ENCODE measurements at places on chromosomes 12 and 14. TPM values are rescaled to one million over a fixed set of nuclear protein-coding genes. Genes with fewer than 3 reads are reported as not detected.

KRT72 gene
- total RNA-seq, result not detected

GRCh38 chr12:47378907-47379306 lies 299.1 kb upstream of the AMIGO2 start:
- no peak for DNase-seq

GRCh38 chr14:101402936-101403660 lies 158.2 kb upstream of the DIO3 start:
- DNase-seq, result no peak

DNA sequence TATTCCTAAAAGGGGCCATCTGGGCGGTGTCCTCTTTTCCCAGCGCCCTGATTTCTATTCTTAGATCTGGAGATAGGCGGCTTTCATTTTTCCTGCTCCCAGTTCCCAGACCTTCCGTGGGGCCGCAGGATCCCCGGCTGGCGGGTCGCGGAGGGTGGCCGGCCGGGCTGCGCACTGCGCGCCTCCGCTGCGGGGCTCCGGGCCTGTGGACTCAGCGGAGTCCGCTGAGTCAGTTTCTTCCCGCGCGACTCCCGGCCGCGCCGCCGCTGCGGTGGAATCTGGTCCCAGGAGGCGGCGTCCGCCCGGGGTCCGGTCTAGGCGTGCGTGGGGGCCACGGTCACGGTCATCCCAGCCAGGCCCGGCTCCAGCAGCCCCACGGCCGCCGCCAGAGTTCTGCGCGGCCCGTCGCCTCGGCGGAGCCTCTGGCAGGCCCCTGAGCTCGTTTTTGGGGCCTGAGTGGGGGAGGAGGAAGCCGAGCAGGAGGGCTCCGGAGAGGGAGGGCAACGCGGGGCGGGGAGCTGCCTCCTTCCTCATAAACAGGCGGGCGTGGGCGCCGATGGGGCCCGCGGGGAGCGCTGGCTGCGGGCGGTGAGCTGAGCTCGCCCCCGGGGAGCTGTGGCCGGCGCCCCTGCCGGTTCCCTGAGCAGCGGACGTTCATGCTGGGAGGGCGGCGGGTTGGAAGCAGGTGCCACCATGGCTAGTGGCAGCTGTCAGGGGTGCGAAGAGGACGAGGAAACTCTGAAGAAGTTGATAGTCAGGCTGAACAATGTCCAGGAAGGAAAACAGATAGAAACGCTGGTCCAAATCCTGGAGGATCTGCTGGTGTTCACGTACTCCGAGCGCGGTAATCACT lies at the start of gene LRRK2:
LRRK2 (plus strand) TSS at position 559 of the 853 bp plus-strand sequence; CDS start at position 694, 135 bp downstream.
- no peak for DNase-seq

GRCh38 chr12:131860472-131861260 lies 32.5 kb downstream of the MMP17 start:
- DNase-seq, result peak; percentile 76

DNA sequence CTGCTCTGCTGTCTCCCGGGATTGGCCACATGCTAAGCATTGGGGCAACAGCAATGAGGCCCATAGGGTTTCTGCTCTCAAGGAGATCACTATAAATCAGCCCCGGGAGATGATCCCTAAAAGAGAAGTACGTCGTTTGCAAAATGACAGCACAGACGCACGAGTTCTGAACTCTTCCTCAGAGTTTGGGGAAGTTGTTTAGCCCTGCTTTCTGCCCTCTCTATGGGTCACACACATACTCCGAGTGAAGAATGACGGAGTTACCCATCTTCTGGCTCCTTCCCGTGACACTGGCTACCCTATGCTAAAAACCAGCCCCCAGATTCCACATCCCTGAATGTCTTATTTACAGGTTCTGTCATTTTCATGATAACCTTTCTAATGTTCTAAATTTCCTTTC lies 258.0 kb upstream of the PLEKHG7 start:
- no peak for DNase-seq

DNA sequence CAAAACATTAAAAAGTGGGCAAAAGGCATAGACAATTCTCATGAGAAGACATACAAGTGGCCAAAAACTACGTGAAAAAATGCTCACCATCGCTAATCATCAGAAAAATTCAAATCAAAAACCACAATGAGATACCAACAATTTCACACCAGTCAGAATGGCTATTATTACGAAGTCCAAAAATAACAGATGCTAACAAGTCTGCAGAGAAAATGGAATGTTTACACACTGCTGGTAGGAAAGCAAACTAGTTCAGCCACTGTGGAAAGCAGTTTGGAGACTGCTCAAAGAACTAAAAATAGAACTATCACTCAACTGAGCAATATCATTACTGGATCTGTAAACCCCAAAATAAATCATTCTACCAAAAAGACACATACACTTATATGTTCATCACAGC lies 76.2 kb downstream of the PRKD1 start:
- no peak for DNase-seq

MTA1 gene
- 136 TPM for total RNA-seq

TAS2R42 gene
- not detected for total RNA-seq

DNA sequence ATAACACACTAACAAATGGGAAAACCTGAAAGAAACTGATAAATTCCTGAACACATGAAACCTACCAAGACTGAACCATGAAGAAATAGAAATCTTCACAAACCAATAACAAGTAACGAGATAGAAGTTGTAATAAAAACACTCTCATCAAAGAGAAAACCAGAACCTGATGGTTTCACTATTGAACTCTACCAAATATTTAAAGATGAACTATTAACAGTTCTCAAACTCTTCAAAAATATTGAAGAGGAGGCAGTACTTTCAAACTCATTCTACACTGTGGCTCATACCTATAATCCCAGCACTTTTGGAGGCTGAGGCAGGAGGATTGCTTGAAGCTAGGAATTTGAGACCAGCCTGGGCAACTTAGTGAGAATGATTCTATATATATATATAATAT lies 48.4 kb upstream of the TMTC2 start:
- DNase-seq, result no peak

DNA sequence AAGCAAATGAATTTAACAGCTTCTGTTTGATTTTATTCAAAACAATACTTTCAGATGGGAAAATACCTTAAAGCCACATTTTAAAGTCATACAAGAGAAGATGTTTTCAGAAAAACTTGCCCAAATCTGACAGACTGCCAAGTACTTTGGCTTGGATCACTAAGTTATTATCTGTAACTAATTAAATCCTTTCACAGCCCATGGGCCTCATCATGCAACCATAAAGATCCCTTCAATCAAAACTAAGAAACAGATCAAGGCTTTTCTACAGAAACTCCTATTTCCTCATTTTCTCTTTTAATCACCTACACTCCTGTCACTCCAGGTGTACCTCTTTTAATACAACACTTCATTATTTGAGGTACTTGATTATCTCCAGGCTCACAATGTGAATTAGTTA lies 28.1 kb downstream of the BLTP3B start:
- DNase-seq, result no peak

- no peak for DNase-seq
These were observed 67.6 kb downstream of the RALGAPA1 start for GRCh38 chr14:35741345-35742031.

GRCh38 chr14:30994681-30995620 lies 30.5 kb upstream of the AP4S1 start:
- no peak for DNase-seq

DNA sequence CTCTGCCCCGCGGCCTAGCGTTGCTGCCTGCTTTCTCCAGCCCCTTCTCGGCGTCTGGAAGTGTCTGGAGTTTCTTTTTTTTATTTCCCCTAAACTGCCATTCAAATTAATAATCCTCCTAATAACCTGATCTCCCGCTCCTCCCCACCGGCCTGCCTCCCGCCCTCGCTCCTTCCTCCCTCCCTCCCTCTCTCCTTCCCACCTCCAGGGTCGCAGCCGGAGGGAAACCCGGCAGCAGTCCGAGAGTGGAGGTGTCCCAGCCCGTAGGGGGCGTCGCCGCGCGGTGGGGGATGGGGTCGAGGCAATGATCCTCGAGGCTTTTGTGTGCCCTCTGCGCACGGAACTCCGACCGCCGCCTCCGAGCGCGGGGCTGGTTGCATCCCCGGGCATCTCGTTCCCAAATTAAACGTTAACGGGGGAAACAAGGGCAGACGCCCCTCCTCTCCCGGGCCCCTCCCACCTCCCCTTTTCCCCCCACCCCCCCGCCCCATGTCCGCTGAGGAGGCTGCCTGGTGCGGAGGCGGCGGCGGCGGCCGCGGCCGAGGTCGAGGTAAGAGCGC lies 1.0 kb upstream of the SOCS2 start:
- no peak for DNase-seq

C12orf75 gene
- total RNA-seq, result 94.0 TPM

DNA sequence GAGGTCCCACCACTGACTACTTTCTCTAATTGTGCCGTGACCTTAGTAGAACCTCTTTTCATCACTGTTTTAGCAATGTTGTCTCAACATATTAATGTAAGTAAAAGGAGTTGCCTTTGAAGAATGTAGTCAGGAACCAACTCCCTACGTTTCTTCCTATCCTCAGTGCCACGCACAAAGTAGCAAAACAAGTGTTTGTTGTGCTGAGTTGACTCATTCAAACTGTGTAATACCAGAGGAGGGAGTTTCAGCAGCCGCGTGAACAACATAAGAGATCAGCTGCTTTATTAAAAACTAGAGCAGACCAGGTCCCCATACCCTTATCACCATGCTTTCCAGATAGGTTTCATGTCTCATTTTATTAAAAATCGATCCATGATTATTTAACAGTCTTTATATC lies 19.1 kb downstream of the PLBD1 start:
- no peak for DNase-seq

GRCh38 chr14:76613616-76614015 lies 147.7 kb upstream of the VASH1 start:
- DNase-seq, result no peak

DNA sequence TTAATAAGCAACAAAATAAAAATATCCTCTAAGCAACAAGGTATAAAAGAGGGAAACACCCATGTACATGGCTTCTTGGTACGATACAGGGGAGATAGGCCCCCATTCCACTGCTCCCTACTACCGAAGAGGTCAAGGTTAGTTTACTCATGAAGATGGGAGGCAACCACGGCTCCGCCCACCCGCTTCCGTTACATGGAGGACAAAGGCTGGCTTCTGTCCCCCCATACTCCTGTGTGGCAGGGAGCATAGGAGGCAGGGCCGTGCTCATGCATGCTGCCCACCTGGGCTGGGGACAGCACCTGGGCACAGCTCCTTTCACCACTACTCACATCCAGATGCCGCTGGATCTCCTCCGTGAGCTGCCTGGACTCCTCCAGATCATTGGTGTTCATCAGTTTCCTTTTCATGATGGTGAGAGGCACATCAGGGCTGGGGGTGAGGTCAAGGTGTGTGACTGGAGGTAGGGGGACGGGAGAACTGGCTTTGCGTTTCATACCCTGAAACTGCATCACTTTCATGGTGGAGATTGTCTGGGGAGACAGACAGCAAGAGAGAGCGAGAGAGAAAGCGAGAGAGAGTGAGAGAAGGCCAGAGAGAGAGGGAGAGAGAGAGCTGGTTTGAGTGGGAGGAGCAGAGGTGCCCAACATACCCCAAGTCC lies 39.0 kb downstream of the LGMN start:
- no peak for DNase-seq

- no peak for DNase-seq
These were observed 7.5 kb downstream of the IRAK4 start for GRCh38 chr12:43766291-43766690.

BDKRB2 gene
- 0.05 TPM for total RNA-seq

GRCh38 chr14:94660306-94660946 lies 48.2 kb downstream of the SERPINA3 start:
- DNase-seq, result no peak

PROX2 gene
- not detected for total RNA-seq

CPNE6 gene
- total RNA-seq, result not detected

PIK3C2G gene
- not detected for total RNA-seq

DNA sequence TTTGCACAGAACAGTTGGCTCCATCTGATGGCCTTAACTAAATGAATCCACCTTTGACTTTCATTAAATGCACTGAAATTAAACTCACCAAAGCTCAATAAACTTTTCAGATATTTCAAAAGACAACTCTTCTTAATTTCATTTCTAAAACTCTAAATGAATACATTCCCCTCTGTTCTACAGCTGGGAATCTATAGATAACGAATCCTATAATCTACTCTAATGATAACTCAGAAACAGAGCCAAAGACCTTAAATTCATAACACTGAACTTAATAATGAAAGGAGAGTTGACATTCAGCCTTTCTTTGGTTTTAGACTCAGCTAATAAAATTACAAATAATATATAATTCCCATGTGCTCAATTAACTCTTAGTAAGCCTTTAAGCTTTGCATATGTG lies 150.5 kb downstream of the KCNH5 start:
- DNase-seq, result no peak

DNA sequence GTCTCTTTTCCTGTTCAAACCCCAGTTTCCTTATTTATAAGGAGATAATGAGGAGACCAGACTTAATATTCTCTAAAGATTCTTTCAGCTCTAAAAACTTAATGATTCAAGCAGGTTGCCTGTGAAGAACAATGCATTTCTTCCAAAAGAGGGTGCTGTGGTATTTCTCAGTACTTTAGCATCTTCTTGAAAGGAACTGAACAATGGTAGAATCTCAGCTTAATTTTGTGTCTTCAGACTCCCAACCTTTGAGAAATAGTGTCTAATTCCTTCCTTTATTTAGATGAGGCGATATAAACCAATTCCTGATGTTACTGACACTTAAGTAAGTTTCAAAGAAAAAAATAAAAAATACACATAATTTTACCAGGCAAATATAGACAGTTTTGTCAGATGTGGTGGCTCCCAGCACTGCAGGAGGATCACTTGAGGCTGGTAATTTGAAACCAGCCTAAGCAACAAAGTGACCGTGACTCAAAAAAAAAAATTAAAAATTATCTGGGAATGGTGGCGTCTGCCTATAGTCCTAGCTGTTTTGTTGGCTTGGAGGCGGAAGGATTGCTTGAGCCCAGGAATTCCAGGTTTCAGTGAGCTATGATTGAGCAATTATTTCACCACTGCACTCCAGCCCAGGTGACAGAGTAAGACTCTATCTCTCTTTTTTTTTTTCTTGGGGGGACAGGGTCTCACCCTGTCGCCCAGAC lies 76.9 kb upstream of the PSMA6 start:
- DNase-seq, result peak; percentile 38

KRT86 gene
- 0.81 TPM for total RNA-seq

DNA sequence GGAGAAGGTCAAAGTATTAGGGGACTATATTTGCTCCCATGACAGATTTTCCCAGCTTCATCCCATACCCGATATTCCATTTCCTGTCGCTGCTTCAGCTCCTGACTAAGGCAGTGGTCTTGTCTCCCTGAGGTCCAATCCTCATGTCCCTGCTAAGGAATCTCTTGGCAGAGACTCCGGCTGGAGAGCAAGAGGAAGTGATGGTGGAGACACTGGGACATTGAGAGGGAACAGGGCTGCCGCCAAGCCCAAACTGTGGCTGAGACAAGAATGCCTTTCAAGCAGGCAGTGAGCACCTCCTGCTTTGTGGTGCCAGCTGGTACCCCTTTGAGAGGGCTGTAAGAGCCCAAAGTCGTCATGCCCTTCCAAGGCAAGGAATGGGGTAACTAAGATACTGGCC lies 5.5 kb downstream of the SP7 start:
- no peak for DNase-seq

GRCh38 chr14:76446921-76447320 lies 71.0 kb downstream of the ESRRB start:
- DNase-seq, result no peak

Measured in HT-29 (cell line).